ENCODE measurements at places on chromosomes 12 and 14. TPM values are rescaled to one million over a fixed set of nuclear protein-coding genes. Genes with fewer than 3 reads are reported as not detected.

CLEC6A gene
- total RNA-seq = not detected

CMTM5 gene
- total RNA-seq = not detected

DNA sequence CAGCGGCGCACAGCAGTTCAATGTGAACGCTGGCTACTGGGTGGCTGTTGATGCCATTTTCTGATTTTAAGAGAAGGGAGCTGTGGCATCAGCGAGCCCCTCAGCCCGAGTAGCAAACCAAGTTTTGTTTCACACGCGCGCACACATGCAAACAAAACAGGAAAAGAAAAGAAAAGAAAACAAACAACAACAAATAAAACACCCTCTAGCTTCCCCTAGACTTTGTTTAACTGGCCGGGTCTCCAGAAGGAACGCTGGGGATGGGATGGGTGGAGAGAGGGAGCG, 540 bp downstream of the PAX9 start:
- H3K27ac ChIP-seq = no peak overlapping the region
- H3K27me3 ChIP-seq = peaks cover 86% of the 10 kb centered on the region
- DNase-seq = no peak
- peaks cover 33% of the 10 kb centered on the region for H3K4me1 ChIP-seq
- H3K36me3 ChIP-seq = peaks cover 3% of the 10 kb centered on the region

REM2 gene
- total RNA-seq = 0.20 TPM

GALC gene
- total RNA-seq = 8.6 TPM

DNA sequence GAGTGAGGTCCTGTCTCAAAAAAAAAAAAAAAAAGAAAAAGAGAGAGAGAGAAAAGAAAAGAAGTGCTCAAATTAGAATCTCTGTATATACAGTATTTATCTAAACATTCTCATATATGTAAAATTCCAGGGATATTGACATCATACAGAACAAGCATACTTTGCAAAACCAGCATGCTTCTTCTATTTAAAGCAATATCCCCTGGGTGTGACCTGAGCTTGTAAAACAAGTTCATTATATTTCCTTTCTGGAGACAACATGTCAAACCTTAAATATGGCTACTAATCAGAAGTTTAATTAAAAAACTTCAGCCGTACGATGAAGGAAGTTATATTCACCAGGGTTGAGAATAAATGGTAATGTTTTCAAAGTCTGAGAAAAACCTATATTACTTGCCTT, 175.8 kb upstream of the HMGA2 start:
- no peak overlapping the region for H3K27ac ChIP-seq
- no peak overlapping the region for H3K4me3 ChIP-seq
- H3K27me3 ChIP-seq = peaks cover 12% of the 10 kb centered on the region
- H3K4me1 ChIP-seq = peaks cover 3% of the 10 kb centered on the region
- no peak for DNase-seq

GRCh38 chr14:21868442-21869046, 194.9 kb upstream of the OR4E1 start:
- peak overlapping the region; percentile 60 for H3K4me3 ChIP-seq
- peak overlapping the region; percentile 75 for H3K27ac ChIP-seq
- peaks cover 14% of the 10 kb centered on the region for H3K36me3 ChIP-seq
- no peaks in the 10 kb centered on the region for H3K27me3 ChIP-seq

GLIPR1L2 gene
- total RNA-seq = 0.27 TPM

KRT79 gene
- total RNA-seq = 1.6 TPM

- no peak overlapping the region for H3K4me3 ChIP-seq
- DNase-seq = peak; percentile 8
- H3K27me3 ChIP-seq = no peaks in the 10 kb centered on the region
- peaks cover 29% of the 10 kb centered on the region for H3K4me1 ChIP-seq
Observed at GRCh38 chr12:46609273-46609623, 216.5 kb downstream of the SLC38A4 start.

- peaks cover 25% of the 10 kb centered on the region for H3K4me1 ChIP-seq
- peaks cover 27% of the 10 kb centered on the region for H3K36me3 ChIP-seq
- peak overlapping the region; percentile 86 for H3K4me3 ChIP-seq
- no peak overlapping the region for H3K27ac ChIP-seq
Observed at GRCh38 chr14:75280831-75281653, 2.4 kb downstream of the FOS start.

DNA sequence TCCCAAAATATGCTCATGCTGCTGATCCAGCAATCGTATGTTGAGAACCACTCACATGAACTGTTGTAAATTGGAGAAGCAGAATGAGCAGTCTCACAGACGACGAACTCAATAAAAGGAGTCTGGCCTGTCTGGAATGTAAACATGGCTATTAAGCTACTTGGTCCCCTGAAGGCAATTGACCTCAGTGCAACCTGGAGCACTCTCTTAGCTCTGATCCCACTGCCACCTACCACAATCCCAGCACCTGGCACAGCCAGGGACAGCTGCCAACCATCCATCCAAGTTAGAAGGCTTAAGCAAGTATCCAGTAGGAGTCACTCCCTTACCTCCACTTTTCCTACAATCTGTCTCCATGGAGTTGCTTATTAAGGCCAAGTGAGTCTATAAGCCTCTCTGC, 406.9 kb upstream of the CLEC14A start:
- no peaks in the 10 kb centered on the region for H3K4me1 ChIP-seq
- H3K36me3 ChIP-seq = no peaks in the 10 kb centered on the region
- H3K27me3 ChIP-seq = no peaks in the 10 kb centered on the region

GRCh38 chr12:52805000-52805399, 8.9 kb downstream of the KRT4 start:
- peaks cover 1% of the 10 kb centered on the region for H3K27me3 ChIP-seq
- DNase-seq = no peak
- no peaks in the 10 kb centered on the region for H3K4me1 ChIP-seq
